HFFc6 (cell line): ENCODE measurements at places on chromosomes 1 and 21. TPM values are rescaled to one million over a fixed set of nuclear protein-coding genes. Genes with fewer than 3 reads are reported as not detected.
A peak's percentile ranks its signal among the peaks of the same experiment; 100 is the strongest.

The EVA1B gene
- 155 to 222 TPM (median 190 TPM) in 3 replicates for total RNA-seq

GRCh38 chr1:47751193-47751592 is 246.0 kb downstream of the TRABD2B start:
- H3K4me3 ChIP-seq, result no peak overlapping the region
- H3K36me3 ChIP-seq, result no peaks in the 10 kb centered on the region
- DNase-seq, result no peak
- H3K27ac ChIP-seq, result no peak overlapping the region

DNA sequence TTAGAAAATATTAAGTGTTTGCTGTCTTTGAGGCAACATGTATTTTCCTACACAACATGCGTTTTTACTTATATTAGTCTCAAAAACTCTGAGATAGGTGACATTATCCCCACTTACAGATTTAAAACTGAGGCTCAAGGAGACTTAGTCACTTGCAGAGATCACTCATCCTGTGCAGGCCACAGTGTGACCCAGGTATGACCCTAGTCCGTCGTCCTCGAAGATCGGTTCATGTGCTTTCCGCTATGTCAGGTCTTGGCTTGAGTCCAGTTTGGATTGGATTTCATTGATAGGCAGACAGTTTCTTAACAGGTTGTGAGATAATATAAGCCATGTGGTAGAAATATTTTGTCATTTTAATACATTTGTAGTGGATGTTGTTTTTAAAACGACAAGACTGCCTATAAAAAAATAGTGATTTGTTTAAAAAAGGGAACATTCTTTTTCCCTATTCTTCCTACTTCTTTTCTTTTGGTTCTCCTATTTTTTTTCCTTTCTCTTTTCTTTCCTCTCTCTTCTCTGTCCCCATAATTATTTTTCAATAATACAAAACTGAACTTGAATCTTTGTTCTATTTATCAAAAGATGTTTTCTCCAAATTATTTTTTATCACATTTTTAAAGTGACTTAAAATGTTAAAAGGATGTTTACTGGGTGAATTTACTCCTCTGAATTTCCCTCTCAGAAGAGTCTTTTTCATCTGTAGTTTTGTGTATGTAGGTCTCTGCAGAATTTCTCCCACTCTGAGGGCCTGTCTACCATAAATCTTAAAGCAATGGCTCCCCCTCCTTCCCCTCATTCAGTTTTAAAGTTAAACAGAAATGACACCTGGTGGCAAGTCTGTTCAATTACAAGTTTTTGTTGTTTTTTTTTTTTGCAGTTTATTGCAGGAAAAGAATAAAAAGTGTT is 81.8 kb downstream of the PHTF1 start:
- peak; percentile 39 for DNase-seq
- H3K36me3 ChIP-seq, result no peaks in the 10 kb centered on the region
- H3K4me1 ChIP-seq, result peaks cover 37% of the 10 kb centered on the region
- H3K27me3 ChIP-seq, result no peaks in the 10 kb centered on the region

DNA sequence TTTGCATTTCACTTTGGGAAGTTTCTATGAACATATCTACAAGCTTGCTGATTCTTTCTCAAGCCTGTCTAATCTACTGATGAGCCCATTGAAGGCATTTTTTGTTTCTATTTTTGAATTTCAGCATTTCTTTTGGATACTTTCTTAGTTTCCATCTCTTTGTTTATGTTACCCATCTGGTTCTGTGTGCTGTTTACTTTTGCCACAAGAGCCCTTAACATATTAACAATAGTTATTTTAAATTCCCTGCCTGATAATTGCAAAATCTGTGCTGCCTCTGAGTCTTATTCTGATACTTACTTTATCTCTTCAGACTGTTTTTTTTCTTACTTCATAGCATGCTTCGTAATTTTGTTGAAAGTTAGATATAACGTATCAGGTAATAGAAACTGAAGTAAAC is 75.8 kb upstream of the ZRANB2 start:
- peaks cover 5% of the 10 kb centered on the region; the same call in 1 of the 2 replicates for H3K27me3 ChIP-seq
- H3K27ac ChIP-seq, result no peak overlapping the region
- H3K4me3 ChIP-seq, result no peak overlapping the region
- no peaks in the 10 kb centered on the region for H3K4me1 ChIP-seq
- DNase-seq, result no peak

GRCh38 chr1:174940646-174941175 is 59.0 kb upstream of the CACYBP start:
- no peak overlapping the region for H3K27ac ChIP-seq
- H3K4me1 ChIP-seq, result peaks cover 5% of the 10 kb centered on the region; the same call in 1 of the 2 replicates
- H3K27me3 ChIP-seq, result no peaks in the 10 kb centered on the region; the same call in 1 of the 2 replicates

DNA sequence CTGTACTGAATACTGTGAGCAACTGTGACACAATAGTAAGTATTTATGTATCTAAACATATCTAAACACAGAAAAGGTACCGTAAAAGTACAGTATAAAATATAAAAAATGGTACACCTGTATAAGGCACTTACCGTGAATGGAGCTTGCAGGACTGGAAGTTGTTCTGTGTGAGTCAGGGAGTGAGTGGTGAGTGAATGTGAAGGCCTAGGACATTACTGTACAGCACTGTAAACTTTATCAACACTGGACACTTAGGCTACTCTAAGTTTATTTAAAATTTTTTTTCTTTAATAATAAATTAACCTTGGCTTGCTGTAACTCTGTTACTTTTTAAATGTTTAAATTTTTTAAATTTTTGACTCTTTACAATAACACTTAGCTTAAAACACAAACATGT is 24.5 kb upstream of the SHCBP1L start:
- H3K36me3 ChIP-seq, result no peaks in the 10 kb centered on the region
- H3K27me3 ChIP-seq, result no peaks in the 10 kb centered on the region
- no peak for DNase-seq
- H3K4me3 ChIP-seq, result no peak overlapping the region
- no peak overlapping the region; the same call in 1 of the 2 replicates for H3K27ac ChIP-seq
- H3K4me1 ChIP-seq, result peaks cover 23% of the 10 kb centered on the region

- no peak for DNase-seq
- peaks cover 5% of the 10 kb centered on the region for H3K27me3 ChIP-seq
- peaks cover 14% of the 10 kb centered on the region for H3K4me1 ChIP-seq
- no peak overlapping the region for H3K4me3 ChIP-seq
- no peaks in the 10 kb centered on the region for H3K36me3 ChIP-seq
These were observed 26.2 kb upstream of the PLCH2 start for GRCh38 chr1:2449636-2450454.
